ENCODE measurements at places on chromosomes 2 and 18.

- peak; percentile 10 for DNase-seq
Observed at GRCh38 chr2:202375033-202375608, 1.0 kb upstream of the BMPR2 start.

- no peak for DNase-seq
Observed at GRCh38 chr18:34657860-34658500, 52.1 kb upstream of the DTNA start.

- DNase-seq = no peak
Observed at GRCh38 chr18:42114310-42114943, 159.4 kb downstream of the PIK3C3 start.

GRCh38 chr2:144524118-144525009 lies 4.4 kb upstream of the ZEB2 start:
- DNase-seq = no peak

- DNase-seq = no peak
Observed at GRCh38 chr2:69683170-69683971, 39.8 kb upstream of the AAK1 start.
